ENCODE measurements at places on chromosomes 7 and 10.

- DNase-seq: peak; percentile 48
These were observed 46.4 kb downstream of the ESYT2 start for GRCh38 chr7:158782761-158783401.

DNA sequence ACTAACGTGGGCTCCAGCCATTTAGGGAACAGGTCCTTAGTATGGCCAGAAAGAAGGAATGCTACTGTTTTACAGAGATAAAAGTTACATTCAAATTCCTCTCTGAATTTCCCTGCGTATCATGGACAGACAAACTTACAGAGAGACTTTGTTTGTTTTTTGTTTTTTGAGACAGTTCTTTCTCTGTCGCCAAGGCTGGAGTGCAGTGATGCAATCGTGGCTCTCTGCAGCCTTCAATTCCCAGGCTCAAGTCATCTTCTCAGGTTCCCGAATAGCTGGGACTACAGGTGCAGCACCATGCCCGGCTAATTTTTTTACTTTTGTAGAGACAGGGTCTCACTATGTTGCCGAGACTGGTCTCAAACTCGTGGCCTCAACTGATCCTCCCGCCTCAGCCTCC, 64.5 kb upstream of the MPP7 start:
- no peak for DNase-seq

GRCh38 chr7:9945857-9946256, 1027.8 kb upstream of the PHF14 start:
- DNase-seq: no peak

DNA sequence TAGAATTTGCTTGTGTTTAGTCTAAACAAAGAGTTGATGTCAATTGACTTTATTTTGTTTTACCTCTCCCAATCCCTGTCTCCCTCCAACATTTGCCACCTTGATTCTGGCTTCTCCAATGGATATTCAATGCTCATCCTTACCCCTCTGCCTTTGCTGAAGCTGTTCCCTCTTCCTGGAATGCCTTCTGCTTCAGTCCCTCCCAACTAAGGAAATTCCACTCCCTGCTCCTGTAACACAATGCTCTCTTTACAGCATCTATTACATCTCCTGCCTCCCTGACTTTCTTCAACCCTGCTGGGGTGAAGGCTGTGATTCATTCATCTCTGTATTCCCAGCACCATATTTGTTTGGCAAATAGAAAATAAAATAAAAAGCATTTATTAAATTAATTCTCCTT, 34.5 kb upstream of the TAC1 start:
- DNase-seq: no peak

- no peak for DNase-seq
These were observed 246.9 kb upstream of the GLI3 start for GRCh38 chr7:42483886-42484285.

- DNase-seq: peak; percentile 14
These were observed 590.2 kb downstream of the MAGI2 start for GRCh38 chr7:78863281-78863680.

DNA sequence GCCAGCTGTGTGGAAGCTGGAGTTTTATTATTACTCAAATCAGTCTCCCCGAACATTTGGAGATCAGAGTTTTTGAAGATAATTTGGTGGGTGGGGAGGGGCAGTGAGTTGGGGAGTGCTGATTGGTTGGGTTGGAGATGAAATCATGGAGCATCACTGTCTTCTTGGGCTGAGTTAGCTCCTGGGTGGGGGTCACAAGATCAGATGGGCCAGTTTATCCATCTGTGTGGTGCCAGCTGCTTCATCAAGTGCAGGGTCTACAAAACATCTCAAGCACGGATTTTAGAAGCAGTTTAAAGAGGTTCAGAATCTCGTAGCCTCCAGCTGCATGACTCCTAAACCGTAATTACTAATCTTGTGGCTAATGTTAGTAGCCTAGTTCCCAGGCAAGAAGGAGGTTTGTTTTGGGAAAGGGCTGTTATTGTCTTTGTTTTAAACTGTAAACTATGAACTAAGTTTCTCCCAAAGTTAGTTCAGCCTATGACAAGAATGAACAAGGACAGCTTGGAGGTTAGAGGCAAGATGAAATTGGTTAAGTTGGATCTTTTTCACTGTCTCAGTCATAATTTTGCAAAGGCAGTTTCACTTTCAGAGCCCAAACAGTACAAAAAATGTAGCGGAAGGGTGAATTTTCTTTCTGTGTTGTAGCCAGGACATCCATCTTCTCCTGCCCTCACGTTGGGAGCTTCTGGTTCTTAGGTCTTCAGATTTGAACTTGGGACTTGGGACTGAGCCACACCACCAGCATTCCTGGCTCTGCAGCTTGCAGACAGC, 43.1 kb downstream of the KLF6 start:
- DNase-seq: no peak

GRCh38 chr7:21948364-21948763, 2.7 kb upstream of the CDCA7L start:
- no peak for DNase-seq

GRCh38 chr7:21763818-21764217, 181.9 kb downstream of the CDCA7L start:
- no peak for DNase-seq

- DNase-seq: no peak
These were observed 310.1 kb downstream of the TCERG1L start for GRCh38 chr10:131001438-131001837.

DNA sequence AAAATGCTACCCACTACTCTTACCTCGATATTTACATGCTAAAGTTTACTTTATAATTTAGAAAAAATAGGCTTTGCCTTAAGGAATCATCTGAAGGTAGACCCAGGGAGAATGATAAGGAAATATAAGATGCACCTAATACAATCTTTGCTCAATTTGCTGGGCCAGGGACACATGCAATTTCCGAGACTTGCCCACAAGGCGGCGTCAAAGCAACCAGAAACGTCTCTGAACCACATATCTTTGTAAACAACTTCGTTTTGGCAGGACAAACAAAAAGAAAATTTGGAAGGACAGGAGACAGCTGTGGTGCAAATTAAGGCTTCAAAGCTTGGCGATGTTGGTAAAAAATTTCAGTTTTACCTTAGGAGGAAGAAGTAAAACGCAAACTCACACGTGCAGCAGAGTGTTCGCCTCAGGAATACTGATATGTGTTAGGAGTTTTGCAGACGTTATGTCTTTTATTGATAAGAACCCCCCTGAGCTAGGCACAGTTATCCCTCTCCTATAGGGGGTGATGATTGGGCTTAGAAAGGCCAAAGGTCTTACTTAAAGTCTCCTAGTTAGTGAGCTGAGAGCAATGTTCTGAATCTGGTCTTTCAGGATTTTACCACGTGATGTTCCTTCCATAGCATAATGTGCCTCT, 134.3 kb downstream of the PRKCQ start:
- peak; percentile 35 for DNase-seq

DNA sequence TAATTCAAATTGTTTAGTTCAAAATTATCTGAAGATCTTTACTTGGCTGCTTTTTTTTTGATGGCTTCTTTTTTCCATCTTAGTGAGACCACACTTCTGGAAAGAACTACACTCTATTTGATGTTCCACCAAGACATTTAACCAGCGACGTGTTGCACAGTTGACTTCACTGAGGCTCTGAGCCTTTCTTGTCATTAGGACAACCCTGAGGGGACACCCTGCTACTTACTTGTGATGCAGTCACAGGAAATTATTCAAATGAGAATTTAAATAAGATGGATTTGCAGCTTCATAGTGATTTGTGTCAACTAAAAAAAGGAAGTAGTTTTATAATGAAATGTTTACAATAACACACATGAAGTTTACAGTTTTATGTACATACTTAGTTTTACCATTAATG, 25.6 kb upstream of the PIK3CG start:
- DNase-seq: no peak

DNA sequence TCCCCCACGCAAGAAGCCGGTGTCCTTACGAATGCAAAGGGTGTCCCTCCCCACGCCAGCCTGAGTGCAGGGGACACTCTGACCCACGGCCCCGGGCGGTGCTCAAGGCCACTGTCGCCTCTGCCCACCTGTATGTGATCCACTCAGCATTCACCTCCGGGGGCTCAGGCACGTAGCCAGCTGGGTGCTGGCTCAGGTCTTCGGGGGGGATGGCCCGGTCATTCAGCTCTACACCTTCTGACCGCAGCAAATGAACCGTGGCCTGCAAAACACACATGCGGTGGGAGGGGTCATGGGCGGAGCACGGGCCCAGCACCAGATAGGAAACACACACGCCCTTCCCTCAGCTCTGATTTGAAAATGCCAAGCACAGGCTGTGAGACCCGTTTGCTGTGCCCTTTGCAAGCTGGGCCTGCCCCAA, 25.9 kb downstream of the CFAP46 start:
- no peak for DNase-seq

DNA sequence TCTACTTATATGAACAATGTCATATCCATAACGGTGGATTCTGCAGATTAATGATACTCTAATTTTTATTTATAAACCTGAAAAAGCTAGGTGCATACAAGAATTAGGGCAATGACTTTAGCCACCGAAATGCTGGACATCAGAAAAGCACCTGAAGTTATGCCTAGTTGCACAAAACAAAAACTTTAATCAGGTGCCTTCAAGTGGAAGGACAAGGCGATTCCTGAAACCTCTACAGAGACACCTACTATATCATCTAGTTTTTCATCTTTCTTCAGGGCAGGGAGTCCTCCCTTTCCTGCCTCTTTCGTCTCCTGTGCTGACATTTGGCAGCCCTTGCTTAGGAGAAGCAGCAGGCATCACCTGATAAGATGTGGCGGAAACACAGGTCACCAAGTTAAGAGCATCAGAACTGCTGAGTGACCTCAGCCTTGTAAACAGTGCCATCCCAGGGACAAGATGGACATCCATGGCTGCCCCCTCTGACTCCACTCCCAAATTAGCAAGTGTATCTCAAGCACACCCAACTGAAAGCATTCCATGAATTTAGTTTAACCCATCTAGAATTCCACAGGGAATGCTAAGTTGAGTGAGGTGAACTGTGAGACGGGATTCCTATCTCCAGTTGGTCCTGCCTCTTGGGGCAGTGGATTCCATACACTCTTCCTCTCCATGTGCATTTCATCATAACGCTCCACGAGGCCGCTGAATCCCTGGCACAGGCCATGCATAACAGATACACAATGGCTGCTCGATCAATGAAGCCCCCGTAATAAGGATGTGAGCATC, 5.8 kb downstream of the ITPRIP start:
- DNase-seq: no peak

DNA sequence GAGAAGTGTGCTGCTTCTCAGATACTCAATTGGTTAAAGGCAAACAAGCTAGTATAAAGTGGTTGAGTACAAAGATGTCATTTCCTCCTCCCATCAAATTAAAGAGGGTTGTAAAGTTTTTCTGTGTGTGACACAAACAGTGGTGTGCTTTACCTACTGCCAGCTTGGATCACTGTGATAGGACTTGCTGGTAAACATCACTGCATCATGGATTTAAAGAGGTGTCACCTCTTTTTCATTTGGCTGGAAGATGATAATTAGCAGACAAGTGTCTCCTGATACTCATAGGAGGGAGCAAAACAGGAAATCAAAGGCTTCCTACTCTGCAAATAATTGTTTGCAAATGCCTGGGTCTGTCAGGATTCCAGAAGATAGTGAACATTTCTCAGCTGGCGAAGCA, 200.5 kb downstream of the MDFIC start:
- no peak for DNase-seq

DNA sequence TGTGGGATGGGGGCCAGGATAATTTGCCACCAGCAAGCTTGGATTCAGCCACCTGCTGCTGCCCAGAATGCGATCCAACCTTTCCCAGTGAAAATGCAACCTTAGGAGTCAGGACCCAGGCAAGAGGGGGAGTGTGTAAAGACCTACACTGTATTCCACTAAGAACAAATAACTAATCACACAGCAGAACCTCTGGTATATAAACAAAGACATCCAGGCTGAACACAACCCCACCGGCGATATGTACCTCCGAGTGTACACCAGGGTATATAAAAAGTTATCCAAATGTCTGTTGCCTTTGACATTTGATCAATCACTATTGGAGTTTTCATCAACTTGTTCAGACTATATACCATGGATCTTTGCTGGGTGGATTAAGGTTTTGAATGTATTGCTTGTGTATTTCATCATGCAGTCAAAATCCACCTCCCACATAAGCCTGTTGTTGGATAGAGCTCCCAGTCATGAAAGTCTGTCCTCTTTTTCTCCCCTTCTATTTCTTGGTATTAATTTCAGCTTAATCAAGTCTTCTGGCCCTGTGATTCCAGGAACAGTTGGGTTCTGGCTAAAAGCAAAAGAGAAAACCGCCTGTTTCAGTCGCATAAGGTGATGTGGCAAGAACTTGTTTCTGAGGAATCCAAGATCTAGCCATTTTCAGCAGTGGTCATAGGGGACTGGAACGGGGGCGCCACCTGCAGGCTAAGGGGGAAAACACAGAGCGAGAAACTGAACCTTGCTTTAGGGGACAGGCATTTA, 290.7 kb downstream of the CCDC3 start:
- peak; percentile 88 for DNase-seq

- DNase-seq: peak; percentile 89
These were observed 17.8 kb downstream of the SCD start for GRCh38 chr10:100364735-100365391.

All from hepatocyte (in vitro differentiated cells).